ENCODE measurements at places on chromosomes 12 and 14. TPM values are rescaled to one million over a fixed set of nuclear protein-coding genes. Genes with fewer than 3 reads are reported as not detected.

The PAWR gene
- total RNA-seq: 110 TPM

The NOVA1 gene
- 3.5 TPM for total RNA-seq

- no peak for DNase-seq
Measured at GRCh38 chr12:96513166-96513565, 23.8 kb downstream of the CFAP54 start.

DNA sequence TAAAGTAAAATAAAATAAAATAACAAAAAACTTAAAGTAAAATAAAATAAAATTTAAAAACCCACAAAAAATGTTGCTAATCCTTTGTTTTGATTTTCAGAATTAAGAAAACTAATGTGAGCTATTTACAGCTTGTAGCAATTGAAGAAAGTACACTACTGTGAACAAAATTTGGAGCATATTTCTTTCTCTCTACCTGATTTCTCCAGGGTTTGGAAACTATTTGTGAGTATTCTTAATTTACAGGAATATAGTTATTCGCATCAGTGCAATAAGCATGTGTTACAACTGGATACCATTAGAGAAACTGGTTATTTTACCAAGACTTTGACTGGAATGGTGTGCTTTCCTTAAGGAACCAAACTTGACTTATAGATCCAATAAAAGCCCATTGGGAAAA, 86.1 kb upstream of the CNOT2 start:
- DNase-seq: no peak

- DNase-seq: no peak
Measured at GRCh38 chr14:61934385-61934784, 172.2 kb downstream of the SNAPC1 start.

DNA sequence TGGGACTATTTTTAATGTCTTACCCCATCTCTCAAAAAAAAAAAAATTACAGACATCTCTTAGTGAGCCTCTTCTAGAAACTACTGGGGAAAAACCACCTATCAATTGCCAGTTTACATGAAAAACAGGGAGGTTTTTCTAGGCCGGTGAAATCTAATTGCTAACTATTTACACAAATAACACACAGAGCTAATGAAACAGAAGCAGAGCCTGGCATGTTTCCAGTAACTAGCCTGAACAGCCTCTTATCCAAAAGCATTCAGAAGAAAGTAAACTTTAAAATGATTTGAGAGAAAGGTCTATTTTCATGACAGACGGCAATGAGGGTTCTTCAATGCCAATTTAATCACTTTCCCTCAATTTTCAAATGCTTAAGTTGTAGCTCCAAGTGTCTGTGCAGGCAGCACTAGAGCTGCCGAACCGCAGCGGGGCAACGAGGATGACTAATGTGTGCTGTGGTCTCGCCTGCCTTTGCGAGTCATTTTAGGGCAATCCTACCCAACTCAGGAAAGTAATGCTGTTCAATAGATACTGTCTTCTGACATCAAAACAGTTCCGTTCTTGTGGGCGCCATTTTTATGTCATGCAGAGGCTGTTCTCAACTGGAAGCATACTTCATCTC, 84.6 kb downstream of the SETD3 start:
- no peak for DNase-seq

DNA sequence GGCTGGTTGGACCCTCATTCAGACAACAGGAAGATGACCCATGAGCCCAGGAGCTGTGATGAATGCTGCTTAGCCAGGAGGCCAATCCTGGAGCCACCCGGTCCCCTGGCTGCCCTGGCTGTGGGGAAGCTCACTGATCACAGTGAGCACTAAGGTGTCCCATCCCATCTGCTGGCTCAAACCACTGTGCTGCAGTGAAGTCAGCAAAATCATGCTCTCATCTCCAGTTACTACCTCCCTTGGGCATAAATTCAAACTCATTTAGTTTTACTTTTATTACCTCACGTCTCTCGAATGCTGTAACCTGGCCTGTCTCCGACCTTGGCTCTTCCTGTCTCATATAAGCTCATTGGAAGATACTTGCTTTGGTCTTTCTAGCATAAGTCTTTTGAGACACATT, 112.4 kb downstream of the APAF1 start:
- DNase-seq: no peak

- DNase-seq: no peak
Measured at GRCh38 chr14:44612002-44612401, 104.9 kb upstream of the FSCB start.

The MDM1 gene
- 3.9 TPM for total RNA-seq

GRCh38 chr14:92039063-92039718, 668 bp downstream of the TRIP11 start:
- DNase-seq: no peak

DNA sequence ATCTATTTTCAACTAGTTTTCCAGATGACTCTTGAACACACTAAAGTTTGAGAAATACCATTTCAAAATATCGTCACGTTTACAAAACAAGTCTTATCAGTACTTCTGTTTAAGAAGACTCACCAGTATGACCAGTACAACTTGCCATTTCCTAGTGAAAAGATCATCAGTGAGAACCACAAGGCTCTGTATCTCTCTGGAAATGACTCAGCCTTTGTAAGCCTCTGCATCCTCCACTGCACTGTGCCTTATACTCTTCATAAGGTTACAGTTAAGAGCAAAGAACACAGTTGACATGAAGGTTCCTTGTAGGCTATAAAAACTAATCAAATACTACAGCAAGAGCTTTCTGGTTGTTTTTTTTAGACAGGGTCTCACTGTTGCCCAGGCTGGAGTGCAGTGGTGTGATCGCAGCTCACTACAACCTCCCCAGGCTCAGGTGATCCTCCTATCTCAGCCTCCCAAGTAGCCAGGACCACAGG, 5.7 kb upstream of the VTI1B start:
- peak; percentile 59 for DNase-seq

GRCh38 chr12:19245666-19246065, 116.1 kb downstream of the PLEKHA5 start:
- DNase-seq: no peak

DNA sequence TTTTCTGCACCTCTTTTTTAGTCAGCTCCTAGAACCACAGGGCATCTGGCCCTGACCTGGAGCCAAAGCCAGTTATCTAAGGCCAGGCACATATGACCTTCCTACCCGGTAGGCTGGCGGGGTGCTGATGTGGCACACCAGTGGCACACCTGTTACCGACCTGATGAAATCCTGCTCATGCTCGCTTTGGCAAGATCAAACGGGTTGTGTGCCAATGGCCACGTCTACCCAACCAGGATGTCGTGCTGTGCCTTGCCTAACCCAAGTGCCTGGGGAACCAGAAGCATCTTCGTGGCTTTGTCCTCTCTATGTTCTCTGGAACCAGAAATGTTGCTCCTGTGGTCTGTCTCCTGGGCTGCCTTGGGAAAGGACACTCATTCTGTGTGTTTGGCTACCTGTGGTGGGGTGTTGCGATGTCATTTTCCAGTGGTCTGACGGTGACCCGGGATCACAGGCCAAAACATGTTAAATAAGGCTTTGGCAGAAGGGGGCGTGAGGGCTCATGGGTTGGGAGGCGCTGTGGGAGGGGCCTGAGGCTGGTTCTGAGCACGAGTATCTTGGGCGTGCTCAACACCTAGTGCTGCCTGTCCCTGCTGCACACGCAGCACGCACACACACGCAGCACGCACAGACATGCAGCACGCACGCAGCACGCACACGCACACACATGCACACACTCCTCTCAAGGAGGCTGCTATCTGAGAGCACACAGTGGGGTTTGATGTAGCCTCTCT, 27.9 kb downstream of the CCNK start:
- no peak for DNase-seq

GRCh38 chr14:103545915-103546651, 16.4 kb downstream of the BAG5 start:
- no peak for DNase-seq

The C3AR1 gene
- total RNA-seq: 0.22 TPM

The PTPN21 gene
- 5.9 TPM for total RNA-seq

The GPD1 gene
- total RNA-seq: 0.07 TPM

The BATF gene
- 0.94 TPM for total RNA-seq

DNA sequence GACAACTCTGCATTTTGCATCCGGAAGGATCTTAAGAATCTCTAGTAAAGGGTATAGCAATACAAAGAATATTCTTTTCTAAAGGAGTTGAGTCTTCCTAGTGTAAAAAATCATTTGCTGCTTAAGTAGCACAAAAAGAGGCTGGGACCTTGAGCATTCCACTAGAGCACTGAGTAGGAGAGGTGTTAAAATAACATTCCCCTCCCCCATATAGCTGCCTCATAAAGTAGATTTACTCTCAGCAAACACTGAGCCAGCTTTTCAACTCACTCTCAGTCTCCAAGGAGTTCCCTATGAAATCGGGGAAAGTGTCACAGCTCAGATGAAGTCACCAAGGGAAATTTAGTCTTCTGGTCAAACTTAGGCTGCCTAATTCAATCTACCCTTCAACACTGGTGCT, 592.7 kb downstream of the ETNK1 start:
- no peak for DNase-seq

The GZMH gene
- total RNA-seq: not detected

- no peak for DNase-seq
Measured at GRCh38 chr12:76871082-76871481, 7.7 kb downstream of the CSRP2 start.

The STAT2 gene
- total RNA-seq: 39.2 TPM

GRCh38 chr14:73777420-73777819, 63.2 kb upstream of the PNMA1 start:
- DNase-seq: no peak

- no peak for DNase-seq
Measured at GRCh38 chr12:93322784-93323183, 54.9 kb upstream of the NUDT4 start.

The ESPL1 gene
- total RNA-seq: 40.1 TPM

DNA sequence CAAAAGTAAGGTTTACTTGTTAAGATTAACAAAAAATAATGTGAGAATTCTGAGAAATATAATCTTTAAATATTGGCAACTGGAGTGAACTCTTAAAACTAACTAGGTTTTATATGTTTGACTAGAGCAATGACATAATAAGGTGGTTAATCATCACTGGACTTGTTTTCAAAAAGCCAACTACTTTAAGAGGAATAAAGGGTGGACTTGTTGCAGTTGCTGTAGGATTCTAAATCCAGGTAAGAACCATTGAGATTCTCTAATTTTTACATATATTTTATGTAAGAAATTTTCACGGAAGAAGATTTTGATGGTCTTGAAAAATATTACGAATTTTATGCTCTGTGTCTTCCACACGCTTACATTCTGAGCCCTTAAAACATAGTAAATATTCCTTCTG, at the start of gene SLCO1B1:
Gene SLCO1B1 (plus strand): TSS at position 197 of the 400 bp plus-strand sequence. CDS start 10,381 bp downstream, outside the sequence.
- DNase-seq: no peak

GRCh38 chr12:6407236-6407954, 23.4 kb downstream of the LTBR start:
- DNase-seq: no peak

All from epithelial cell of proximal tubule (primary cell).